Articular chondrocyte of knee joint (primary cell): ENCODE measurements at places on chromosomes 11 and 22. TPM values are rescaled to one million over a fixed set of nuclear protein-coding genes. Genes with fewer than 3 reads are reported as not detected.

OR10A2 gene
- not detected in 2 replicates for total RNA-seq

MIAT gene
- total RNA-seq: 0.76 and 0.78 TPM in 2 replicates

CHST1 gene
- 0.13 and 1.4 TPM in 2 replicates for total RNA-seq

SEC14L6 gene
- 2.6 and 6.1 TPM in 2 replicates for total RNA-seq

MMP1 gene
- 13.7 and 21.8 TPM in 2 replicates for total RNA-seq

GDPD4 gene
- total RNA-seq: not detected in 2 replicates

MS4A15 gene
- total RNA-seq: not detected in 2 replicates

MGAT3 gene
- 0.11 and 0.13 TPM in 2 replicates for total RNA-seq
